Fibroblast of skin of scalp (primary cell): ENCODE measurements at places on chromosomes 11 and 22.

- peak; percentile 30 for DNase-seq
Observed at GRCh38 chr22:21568347-21569075, 997 bp downstream of the UBE2L3 start.

- DNase-seq = no peak
Observed at GRCh38 chr11:93504110-93505095, 38.8 kb downstream of the SMCO4 start.

DNA sequence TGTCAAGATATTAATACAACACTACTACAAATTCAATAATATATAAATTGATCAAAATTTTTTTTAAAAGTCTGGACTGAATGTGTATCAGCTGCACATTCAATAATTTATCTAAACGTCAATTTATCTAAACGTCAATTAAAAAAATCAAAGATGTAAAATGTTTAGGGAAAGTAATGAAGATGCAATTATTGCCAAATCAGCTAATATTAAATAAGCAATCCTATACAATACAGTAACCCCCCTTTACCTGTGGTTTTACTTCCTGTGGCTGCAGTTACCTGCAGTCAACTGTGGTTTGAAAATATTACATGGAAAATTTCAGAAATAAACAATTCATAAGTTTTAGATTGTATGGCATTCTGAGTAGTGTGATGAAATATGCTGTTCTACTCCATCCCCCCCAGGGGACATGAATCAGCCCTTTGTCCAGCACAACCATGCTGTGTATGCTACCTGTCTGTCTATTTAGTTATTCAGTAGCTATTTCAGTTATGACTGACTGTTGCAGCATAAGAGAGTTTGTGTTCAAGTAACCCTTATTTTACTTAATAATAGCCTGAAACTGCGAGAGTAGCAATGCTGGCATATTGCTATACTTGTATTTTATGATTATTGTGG, 72.2 kb downstream of the CWF19L2 start:
- DNase-seq = peak; percentile 55

DNA sequence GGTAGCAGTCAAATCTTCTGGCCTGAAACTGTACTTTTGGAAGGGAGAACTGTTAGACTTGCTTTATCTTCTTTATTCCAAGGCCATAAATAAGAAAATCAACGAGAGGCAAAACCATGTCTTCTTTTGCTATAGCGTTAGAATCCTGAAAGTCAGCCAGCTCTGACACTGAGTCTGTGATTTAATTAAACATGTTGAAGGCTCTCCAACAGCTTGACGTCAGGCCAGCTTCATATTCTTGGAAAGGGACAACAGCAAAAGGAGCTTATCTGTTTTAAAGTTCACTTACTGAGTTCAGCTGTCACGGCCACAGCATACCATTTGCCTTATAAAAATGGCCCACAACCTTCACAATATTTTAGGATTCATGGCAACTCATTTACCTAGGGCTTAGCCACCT, 131.0 kb upstream of the LDLRAD3 start:
- no peak for DNase-seq

DNA sequence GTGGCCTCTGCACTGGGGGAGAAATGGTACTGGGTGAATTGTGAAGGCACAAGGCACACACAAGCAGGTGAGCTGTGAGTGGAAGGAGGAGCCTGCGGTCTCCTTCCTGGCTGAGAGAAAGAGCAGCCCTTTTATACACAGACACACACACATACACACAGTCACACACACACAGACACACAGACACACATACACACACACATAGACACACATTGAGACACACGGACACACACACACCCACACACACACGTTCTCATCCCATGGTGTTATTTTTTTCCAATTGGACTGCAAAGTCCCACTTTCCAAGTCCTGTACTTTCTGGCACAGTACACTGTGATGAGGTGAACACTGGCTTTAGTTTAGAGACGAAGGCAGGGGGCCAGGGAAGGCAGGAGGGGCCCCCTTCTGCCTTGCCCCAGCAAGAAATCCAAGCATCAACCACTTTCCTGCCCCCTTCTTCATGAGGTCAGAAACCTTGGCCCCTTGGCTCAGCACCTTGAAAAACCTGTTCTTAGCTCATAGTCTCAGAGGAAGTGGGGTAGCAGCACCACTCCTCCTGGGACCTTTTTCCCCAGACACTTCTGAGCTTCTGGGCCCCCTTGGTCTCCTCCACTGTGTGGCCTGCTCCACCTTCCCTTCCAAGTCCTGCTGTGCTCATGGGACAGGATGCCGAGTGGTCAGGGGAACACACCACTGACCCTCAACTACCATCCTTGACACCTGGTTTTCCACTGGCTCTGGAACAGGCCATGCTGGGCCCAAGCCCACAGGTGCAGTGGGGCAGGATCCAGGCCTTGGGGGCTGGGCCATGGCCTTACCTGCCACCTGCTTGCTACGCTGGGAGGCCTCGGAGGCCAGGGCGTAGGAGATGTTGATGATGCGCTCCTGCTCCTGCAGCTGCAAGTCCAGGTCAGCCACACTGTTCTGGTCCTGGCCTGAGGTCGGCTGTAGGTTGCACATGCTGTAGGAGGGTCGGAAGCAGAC, 43.8 kb downstream of the C11orf58 start:
- no peak for DNase-seq

- no peak for DNase-seq
Observed at GRCh38 chr11:116420770-116421528, 351.8 kb downstream of the BUD13 start.

DNA sequence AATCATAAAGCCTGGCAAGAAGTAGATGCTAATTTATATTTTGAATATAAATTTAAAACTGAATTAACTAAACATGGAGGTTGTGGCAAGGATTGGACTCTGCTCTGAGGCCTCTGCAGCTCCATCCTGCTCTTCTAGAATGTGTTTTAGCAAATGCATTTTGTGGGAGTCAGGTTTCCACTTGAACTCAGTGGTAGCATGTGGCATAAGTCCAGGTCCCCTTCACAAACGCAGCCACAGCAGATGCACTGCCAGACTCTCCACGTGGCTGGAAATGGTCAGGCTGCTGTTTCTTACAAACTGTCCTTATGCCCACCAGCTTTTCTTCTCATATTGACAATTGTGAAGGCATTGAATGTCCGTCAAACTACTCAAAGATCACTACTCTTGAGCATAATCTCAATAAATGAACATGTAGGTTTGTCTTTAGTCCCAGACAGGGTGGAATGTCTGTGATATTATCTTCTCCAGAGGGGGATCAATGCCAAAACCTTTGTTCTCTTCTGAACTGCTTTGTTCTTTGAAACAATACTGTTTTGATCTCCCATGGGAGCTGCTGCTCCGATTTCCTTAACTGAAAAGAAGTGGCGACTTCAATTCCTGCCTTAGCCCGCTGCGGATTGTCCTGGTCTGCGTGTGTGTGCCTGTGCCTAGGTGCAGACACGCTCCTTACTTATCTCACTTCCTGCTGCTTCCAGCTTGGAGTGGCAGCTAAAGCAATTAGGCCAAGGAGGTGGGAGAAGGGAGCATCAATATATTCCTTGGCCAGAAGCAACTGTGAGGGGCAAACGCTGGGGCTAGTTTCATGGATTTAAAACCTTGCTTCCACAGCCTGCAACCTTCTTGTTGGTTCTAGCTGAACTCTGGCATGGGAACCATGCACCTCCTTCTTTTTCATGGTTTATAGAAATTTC, 24.2 kb downstream of the EIF4G2 start:
- no peak for DNase-seq

GRCh38 chr22:29311464-29312217, 3.9 kb downstream of the RASL10A start:
- DNase-seq = no peak

DNA sequence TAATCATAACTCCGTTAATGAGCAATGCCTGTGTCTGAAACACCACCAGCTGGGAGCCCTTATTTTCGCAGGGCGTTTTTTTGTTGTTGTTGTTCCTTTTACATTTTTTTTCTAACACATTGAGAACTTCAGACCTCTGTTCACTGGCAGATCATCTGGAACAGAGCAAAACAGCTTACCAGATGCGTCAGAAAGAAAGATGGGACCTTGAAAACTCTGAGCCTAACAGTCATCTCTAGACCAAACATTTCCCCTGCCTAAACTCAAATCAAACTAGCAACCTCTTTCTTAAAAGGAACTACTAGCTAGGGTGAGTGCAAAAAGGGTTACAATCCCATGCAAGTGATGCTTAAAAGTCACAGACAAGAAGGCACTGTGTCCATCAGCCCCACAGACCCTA, 93.2 kb downstream of the PLEKHA7 start:
- no peak for DNase-seq

DNA sequence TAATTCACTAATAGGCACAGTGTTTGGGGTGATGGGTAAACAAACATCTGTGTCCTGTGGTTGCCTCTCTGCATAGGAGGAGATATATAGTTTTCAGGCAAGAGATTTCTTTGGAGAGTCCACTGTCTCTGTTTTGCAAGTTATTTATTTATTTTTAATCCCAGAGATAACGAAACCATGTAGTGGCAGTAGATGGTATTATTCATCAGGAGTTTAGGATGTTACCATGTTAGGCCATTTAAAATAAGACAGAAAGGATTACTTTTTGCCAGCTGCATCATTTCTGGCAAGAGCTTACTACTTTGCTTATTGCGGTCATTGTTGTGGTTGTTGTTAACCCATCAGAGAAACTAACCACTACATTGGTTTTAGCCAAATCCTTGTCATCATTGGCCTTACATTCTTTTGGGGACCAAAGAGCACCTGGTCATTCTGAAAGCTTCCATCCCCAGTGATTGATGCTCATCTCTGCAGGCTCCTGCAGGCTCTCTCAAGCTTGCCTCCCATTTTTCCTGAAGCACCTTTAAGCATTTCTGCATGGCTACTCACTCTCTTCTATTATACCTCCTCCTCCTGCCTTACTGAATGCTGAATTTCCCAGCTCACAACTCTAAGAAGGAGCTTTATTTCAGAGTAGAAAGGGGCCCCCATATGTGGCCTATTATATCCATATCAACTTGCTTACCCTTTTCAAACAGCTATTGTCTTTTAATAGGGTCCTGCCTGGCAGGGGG, 84.4 kb downstream of the CSTPP1 start:
- DNase-seq = no peak

DNA sequence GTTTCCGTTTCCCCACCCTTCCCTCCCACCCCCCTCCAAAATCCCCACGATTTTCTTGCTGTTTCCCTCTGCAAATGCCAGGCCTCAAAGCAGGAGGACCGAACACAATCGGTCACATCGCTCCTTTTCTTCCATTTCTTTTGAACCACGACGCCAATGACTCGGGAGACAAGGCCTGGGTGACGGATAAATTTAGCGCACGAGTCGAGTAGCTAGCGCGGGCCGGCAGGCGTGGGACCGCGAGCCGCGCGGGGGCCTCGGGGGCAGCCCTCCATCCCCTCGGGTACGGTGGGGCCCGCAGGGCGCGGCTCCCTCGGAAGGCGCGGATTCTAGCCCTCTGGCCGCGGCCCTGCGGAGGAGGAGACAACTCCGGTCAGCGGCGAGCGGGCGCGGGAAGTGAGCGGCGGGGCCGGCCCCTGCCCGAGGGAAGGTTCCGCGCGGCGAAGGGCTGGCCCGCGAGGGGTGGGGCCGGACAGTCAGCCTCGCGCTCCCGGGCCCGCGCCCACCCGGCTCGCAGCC, 414 bp downstream of the JOSD1 start:
- no peak for DNase-seq

DNA sequence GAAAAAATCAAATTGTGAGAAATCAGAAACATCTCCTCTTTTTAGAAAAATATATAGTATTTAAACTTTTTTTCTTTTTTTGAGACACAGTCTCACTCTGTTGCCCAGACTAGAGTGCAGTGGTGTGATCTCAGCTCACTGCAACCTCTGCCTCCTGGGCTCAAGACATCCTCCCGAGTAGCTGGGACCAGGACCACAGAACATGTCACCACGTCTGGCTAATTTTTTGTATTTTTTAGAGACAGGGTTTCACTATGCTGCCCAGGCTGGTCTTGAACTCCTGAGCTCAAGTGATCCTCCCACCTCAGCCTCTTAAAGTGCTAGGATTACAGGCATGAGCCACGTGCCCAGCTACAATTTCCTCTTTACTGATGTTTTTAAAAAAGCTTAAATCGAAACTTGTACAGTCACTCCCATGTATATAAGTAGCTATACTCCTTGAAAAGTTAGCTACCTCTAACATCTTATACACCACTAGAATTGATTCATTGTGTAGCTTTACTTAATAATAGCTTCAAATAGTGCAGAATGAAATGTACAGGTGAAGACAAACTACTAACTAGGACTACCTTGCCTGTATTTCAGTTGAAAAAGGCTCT, 10.3 kb downstream of the EIF4G2 start:
- no peak for DNase-seq

DNA sequence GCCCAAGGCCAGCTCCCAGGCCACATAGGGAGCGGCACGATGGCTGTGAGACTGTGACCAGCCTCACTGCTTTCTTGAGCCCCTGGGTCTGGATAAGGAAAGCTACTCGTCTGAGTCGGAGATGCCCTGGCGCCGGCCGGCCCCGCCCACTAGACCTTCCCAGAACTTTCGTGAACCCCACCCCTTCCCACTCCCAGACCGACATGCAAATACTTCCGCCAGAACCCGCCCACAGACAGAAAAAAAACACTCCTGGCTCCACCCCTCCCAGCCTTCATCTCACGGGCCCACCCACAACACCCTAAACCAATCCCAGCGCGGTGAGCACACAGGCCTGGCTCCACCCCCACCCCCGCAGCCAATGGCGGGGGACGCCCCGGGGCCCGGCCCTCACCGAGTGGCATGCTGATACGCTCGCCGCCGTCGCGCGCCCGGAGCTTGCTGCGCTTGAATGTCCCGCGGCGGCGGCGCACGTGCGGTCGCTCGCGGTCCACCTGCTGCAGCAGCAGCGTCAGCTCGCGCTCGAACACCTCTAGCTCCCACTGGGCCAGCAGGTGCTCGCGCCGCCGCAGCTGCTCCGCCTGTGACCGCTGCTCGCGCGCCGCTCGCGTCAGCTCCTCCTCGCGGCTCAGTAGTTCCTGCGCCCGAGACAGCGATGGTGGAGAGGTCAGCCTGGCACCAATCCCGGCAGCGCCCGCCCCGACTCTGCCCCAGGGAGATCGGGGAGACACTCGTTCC, 7.0 kb downstream of the MAP3K11 start:
- DNase-seq = peak; percentile 97

DNA sequence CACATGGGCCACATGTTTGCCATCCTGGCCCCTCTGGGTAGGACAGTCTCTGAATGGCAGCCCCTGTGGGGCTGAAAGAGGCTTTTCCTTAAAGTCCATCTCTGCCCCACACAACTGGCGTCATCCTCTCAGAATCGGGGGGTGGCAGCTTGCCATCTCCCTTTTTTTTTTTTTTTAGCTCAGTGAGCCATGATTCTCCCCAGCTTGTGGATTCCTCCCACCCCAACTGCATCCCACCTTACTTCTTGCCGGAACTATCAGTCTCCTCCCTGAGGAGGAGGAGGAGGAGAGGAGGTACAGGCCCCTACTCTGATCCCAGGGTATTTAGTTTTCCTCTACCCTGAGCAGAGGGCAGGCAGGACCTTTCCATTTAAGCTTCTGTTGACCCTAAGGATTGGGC, 3.4 kb downstream of the DGKZ start:
- DNase-seq = no peak
